Adipose tissue (tissue), 3 donors: ENCODE measurements at places on chromosomes 12 and 14. TPM values are rescaled to one million over a fixed set of nuclear protein-coding genes. Genes with fewer than 3 reads are reported as not detected.

Gene MAP3K9
- 1.4 TPM for polyA plus RNA-seq

Gene FICD
- polyA plus RNA-seq = 1.3 TPM

Gene AKAP6
- 0.29 TPM for polyA plus RNA-seq

Gene ACOT6
- 0.19 TPM for polyA plus RNA-seq

Gene FGD4
- 4.1 TPM for polyA plus RNA-seq

Gene SRGAP1
- polyA plus RNA-seq = 1.8 TPM

Gene SERPINA9
- polyA plus RNA-seq = not detected

Gene APOLD1
- 13.8 TPM for polyA plus RNA-seq

Gene APOF
- 0.03 TPM for polyA plus RNA-seq

Gene HOXC4
- polyA plus RNA-seq = 0.51 TPM

Gene FGF23
- polyA plus RNA-seq = not detected

Gene FAM181A
- polyA plus RNA-seq = not detected

Gene CCDC85C
- polyA plus RNA-seq = 3.8 TPM

Gene ARHGDIB
- polyA plus RNA-seq = 267 TPM

Gene CHGA
- 0.67 TPM for polyA plus RNA-seq

Gene RNASE7
- 0.07 TPM for polyA plus RNA-seq
